Stimulated activated effector memory CD8-positive, alpha-beta T cell treated with anti-CD3 and anti-CD28 coated beads, Interleukin-12 subunit alpha, Interleukin-12 subunit beta, amount 100 ng/mL, for 72 hours (primary cell): ENCODE measurements at places on chromosomes 1 and 21.

GRCh38 chr1:173917149-173917548 is at the start of gene SERPINC1:
Gene SERPINC1 (minus strand): TSS chr1:173917327. CDS start chr1:173917259, 68 bp downstream.
- DNase-seq = no peak

- DNase-seq = no peak
Observed at GRCh38 chr1:173126421-173126820, 75.7 kb upstream of the TNFSF18 start.

GRCh38 chr21:23936224-23936623 is 1671.1 kb downstream of the MRPL39 start:
- no peak for DNase-seq

DNA sequence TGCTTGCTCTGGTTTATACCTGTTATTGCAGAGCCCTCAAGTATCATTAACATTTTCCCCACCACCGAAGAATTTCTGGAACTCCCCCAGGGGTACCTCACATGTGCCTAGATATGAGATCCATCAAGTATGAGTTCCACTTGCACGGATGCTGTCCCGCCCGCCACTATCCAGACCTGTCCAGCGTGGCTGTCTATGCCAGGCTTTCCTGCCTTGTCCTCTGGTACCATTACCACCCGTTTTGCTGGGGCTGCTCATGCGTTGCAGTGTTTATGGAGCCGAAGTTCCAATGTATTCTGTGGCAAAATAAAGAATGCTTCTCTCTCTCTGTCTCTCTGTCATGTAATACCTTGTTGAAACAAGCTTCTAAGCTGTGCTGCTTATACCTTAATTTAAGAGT is 543.5 kb upstream of the PTBP2 start:
- no peak for DNase-seq

- no peak for DNase-seq
Observed at GRCh38 chr1:16938351-16939321, 16.9 kb downstream of the CROCC start.

DNA sequence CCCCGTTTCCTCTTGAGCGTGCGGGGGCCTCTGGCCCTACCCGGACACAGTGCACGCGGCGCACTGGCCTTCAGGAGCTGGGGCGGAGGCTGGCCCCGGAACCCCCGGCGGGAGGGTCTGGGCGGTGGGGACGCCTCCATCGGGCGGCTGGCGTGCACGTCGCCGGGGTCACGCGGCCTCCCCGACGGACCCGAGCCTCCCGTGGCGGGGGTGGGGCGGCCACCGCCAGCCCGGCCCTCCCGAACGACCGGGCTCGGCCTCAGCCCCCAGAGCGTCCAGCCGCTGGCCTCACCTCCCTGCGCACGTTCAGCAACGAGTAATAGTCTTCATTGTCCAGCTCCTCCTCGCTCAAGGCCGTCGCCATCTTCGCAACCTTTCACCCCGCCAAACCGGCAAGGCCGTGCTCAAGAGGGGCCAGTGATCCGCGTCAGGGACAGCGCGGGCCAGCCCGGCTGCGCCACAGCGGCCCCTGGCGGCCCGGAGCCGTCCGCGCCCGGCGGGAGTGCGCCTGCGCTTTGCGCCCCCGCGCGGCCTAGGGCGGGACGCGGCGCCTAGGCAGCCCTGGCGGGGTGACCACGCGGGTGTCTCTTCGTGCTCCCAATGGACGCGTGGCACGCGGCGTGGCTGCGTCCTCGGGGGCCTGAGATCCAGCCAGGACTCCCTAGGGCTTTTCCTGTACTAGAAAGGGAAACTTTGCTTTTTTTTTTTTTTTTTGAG is at the start of gene DNAJC11:
Gene DNAJC11, minus strand, starts transcription at position 380 of the 717 bp plus-strand sequence. Its CDS starts 16 bp downstream, at position 364.
- DNase-seq = peak; percentile 95

DNA sequence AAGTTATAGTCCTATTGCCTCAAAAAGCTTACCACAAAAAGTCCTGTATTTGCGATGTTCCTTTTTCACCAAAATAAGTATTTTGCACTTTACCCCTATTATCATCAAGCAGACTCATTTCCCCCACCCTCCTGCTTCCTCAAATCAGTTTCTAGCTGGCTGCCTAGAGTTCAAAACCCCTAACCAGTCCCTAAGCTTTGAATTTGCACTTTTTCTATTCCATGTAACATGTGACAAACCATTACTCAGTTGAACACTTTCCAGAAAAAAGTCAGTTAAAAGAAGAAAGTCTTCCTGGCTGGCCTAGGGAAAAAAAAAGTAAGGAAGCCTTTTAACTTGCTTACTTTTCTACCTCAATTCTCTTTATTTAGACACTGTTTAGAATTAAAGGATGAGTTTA is 8.2 kb downstream of the CEP170 start:
- DNase-seq = no peak

DNA sequence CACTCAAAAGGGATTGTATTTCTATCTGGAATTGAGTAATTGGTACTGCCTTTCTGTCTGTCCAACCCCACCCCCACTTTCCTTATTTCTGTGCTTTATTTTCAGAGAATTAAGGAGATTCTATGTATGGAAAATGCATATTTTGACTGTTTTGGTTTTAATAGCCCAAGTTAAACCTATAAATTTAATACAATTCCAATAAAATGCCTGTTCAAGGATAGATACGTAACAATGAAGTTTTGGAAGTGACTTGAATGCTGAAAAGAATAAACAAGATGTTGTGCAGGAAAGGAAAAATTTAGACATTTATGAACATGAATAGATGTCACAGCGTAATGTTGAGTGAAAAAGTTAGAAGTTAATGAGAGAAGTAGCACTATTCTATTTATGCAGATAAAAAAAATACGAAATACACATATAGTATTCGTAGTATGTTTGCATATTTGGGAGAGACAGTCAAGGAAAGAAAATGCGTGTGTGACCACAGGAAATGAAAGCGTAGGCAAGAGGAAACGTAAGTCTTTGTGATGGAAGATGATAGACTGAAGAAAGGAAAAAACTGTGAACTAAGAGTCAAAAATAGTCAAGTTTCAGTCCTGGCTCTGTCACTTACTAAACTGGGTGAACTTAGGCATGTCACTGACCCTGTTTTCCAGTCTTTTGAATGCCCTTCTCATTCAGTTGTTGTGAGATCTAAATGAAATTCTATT is 62.1 kb downstream of the MEF2D start:
- DNase-seq = no peak

- DNase-seq = no peak
Observed at GRCh38 chr1:16276302-16277030, 39.5 kb upstream of the CPLANE2 start.

DNA sequence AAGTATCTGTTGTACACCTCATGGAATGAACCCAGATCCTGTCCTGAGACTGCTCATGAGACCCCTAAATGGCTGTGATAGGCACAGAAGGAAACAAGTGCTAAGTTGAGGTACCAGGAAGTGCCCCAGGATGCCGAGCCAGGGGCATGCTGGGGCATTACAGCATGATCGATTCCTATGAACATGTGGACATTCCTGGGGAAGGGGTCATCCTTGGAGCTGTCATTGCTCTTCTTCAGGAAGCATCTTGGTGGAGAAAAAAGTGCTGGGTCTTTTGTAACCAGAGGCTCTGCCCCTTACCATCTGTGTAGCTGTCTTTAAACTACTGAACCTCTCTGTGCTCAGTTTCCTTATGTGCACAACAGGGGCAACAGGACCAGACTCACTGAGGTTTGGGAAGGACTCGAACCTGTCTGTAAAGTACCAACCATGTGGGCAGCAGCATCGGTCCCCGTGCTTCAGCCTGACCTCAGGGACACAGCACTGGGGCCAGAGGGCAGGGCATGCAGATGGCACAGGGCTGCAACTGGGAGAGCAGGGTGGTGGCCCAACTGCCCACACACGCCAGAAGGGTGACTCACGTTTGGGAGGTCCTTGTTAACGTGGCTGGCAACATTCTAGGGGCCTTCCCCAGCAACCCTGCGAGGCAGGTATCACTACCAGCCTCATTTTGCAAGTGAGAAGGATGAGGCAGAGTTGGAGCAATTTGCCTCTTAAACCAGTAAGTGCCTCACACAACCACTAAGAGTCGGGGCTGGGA is 142.3 kb upstream of the EDN2 start:
- no peak for DNase-seq

DNA sequence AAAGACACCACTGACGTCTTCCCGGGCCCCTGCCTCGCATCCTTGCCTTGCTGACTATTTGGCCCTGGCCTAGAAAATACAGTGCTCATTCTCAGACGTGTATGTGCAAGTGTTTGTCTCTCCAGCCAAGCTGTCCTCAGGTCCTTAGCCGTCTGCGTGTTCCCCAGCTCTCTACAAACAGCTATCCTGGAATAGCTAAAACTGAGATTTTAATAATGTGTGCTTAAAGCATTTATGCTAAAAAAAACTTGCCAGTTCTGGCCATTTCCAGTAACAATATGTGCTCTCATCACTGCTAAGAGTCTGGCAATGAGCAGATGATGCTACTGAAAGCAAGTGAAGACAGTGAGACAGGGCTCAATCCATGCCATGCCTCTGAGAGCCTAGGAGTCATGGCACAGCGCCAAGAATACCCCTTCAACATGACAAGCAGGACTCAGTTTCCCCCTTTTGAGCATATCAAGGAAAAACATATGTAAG is 55.7 kb downstream of the IRF2BP2 start:
- no peak for DNase-seq

DNA sequence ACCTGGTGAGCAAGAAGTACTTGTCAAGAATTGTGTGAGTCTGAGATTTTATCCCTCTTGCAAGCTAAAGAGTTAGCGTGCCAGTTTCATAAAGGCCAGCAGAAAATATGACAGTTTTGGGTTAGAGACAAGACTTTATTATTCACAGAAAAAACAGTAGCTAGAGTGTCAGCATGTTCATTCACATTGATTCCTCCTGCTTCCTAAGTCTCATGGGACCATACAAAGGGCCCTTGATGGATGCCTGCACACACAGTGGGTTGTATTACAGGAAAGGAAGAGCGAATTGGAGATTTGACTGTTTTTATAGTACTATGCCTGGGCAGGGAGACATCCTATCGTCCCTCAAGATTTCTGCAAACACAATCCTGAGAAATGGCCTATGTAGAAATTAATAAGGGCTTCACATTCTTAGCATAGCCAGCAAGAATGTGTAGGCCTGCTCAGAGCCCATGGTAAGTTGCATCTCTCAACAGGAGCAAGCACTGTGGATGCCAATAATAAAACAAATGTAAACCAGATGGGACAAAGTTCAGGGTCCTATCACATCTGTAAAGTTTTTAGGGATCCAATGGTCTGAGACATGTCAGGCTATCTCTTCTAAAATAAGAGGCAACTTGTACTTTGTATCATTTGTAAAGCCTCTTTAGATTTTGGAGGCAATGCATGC is 4.0 kb upstream of the ASPM start:
- no peak for DNase-seq

DNA sequence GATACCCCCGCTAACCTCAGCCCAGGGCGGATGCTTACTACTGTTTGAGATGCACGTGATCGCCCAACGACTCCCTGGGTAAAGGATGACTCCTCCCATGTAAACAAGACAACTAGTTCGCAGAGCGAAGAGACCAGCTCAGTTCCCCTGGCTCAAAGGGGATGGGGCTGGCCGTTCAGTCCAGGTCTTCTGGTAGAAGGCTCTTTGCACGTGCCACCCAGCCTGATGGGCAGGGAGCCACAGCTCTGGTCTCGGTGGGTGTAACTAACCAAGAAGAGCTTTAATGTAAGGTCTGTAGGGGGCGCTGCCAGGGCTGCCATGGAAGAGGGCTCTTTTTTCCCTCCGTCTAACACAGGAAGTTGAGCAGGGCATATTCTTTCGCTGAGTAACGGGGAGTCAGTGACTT is 49.4 kb upstream of the PARP1 start:
- peak; percentile 9 for DNase-seq

- no peak for DNase-seq
Observed at GRCh38 chr1:159869173-159869572, 6.7 kb upstream of the VSIG8 start.

DNA sequence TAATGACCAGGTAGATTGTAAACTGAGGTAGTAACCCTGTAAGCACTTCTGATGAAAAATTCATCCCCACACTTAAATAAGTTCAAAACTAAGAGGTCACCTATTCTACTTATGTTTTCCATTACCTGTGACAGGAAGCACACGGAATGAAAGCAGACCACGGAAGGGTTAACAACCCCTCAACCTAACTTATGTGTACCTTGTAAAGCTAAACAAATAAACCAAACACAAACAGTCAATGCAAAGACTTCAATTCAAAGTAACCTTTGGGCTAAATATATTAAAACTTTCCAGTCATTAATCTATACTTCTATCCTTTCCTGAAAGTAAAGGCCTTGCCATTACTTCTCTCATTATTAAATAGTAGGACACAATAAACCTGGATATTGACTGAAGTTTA is 7.0 kb downstream of the PPP1R15B start:
- no peak for DNase-seq

GRCh38 chr1:71417421-71417820 is 336.6 kb upstream of the ZRANB2 start:
- DNase-seq = no peak

GRCh38 chr1:85001742-85002141 is 4.8 kb upstream of the MCOLN2 start:
- DNase-seq = no peak

GRCh38 chr1:2480986-2481364 is 4.9 kb downstream of the PLCH2 start:
- DNase-seq = no peak

DNA sequence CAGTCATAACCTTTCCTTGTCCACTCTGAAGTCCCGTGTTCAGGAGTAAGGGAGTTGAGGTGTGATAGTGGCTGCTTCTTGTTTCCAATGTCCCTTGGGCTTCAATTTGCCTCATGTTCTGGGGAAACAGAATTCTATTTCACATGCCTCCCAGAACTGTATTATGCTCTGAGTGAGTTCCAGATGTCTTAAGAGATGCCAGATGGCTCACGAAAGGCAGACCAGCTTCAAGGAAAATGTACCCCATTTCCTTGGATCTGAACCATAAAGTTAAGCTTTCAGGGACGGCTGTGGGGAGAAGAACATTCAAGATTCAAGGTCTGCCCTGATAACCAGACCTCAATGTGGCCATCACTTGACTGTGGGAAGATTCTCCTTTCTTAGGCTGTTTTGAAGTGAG is 42.4 kb downstream of the C1orf87 start:
- no peak for DNase-seq

GRCh38 chr1:26259005-26259404 is 20.9 kb upstream of the SH3BGRL3 start:
- no peak for DNase-seq

- no peak for DNase-seq
Observed at GRCh38 chr21:33117101-33117888, 47.4 kb downstream of the OLIG1 start.

GRCh38 chr1:228118040-228118439 is 8.9 kb upstream of the MRPL55 start:
- no peak for DNase-seq

DNA sequence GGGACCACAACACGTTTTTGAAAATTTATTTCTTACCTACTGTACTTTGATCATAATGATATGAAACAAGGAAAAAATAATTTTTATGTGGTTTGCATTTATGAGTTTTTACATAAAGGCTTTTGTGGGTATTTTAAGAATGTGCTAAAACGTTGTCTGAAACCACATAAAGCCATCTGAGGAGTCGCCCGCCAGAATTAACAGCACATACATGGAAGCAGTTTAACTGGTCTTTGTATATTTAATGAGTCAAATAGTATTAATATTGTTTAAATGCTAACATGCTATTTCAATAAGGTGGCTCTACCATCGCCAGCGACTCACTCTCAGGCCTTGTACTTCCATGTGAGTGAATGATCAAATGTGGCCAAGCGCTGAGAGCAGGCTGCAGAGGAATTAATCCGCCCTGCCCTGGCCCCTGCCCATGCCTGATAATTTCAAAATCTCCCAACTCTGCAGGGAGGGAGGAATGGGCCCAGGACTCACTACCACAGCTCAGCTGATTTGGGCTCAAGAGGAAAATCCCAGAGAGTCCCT is 49.6 kb downstream of the SLC66A1 start:
- DNase-seq = no peak

- DNase-seq = no peak
Observed at GRCh38 chr1:164748253-164748899, 189.4 kb downstream of the PBX1 start.
